Muscle of back (tissue), 13 donors: ENCODE measurements at places on chromosomes 7 and 10. TPM values are rescaled to one million over a fixed set of nuclear protein-coding genes. Genes with fewer than 3 reads are reported as not detected.

Gene NOS3
- 4.1 TPM for polyA plus RNA-seq

DNA sequence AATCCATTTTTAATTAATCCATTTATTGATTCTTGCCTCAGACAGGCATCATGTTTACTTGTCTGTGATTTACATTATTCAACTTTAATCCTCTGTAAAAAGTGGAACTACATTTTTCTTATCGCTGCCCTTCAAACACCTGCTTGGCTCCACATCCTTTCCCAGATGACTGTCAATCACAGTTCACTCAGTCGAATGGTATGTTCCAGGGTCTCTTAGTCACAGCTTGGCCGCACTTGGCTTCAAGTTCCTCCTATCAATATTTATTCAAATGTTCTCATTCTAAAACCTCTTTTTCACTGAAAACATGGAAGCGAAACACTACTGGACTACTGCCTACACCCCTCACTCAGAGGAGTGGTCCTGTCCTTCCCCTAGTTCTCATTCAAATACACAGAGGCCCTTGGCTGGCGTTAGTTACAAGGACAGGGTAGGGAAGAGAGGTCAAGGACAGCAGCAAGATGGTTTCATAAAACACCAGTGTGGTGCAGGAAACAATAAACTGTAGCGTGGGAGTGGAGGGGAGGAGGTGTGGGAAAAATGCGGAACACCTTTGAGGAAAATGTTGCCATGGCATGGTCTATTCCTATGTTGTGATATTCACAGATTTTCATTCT is 143.2 kb downstream of the USP6NL start:
- no peak for DNase-seq

DNA sequence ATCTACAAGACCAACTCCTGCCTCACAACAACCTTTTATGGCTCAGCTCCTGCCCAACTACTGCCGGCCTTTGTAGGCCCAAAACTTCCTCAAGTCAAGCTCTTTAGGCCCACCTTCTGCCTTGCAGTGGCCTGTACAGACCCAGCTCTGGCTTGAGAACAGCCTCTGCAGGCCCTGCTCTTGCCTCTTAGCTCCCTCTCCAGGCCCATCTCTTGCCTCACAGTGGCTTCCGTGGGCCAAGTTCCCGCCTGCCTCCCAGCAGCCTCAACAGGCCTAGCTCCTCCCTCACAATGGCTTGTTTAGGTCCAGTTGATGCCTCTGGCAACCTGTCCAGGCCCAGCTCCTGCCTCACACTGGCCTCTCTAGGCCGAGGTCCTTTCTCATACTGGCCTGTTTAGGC is 32.4 kb upstream of the VKORC1L1 start:
- no peak for DNase-seq

DNA sequence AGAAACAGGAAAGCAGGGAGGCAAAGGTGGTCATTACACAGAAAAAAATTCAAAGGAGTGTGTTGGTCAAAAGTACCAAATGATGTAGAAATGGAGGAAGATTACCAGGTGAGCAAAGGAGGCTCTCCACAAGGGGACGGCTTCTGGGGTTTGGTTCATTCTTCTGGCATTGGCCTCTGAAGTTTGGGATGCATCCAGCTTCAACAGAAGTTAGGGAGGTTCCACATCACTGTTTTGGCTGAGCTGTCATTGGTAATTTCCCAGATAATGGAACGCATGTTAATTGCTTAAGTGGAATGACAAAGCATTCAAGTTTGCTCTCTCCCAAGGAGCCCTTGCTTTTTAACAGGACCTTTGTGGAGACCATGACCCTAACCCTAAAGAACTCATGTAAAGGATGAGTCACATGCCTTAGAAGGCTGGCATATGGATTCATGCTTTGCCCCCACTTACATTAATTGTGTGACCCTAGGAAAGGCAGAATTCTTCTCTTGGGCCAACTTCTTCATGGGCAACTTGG is 398.6 kb downstream of the GPAM start:
- no peak for DNase-seq

GRCh38 chr7:1738511-1738910 is 68.4 kb downstream of the ELFN1 start:
- DNase-seq, result no peak
